Activated naive CD8-positive, alpha-beta T cell treated with anti-CD3 and anti-CD28 coated beads, Interleukin-2, amount 10 ng/mL, durations not matched to agents 7 days and 5 days (primary cell): ENCODE measurements at places on chromosomes 7 and 10.
A peak's percentile ranks its signal among the peaks of the same experiment; 100 is the strongest.

GRCh38 chr7:99141841-99142726, 1.8 kb downstream of the SMURF1 start:
- peak; percentile 67 for DNase-seq
- H3K27me3 ChIP-seq: peaks cover 6% of the 10 kb centered on the region
- peak overlapping the region; percentile 91 for H3K27ac ChIP-seq
- H3K36me3 ChIP-seq: peaks cover 10% of the 10 kb centered on the region

DNA sequence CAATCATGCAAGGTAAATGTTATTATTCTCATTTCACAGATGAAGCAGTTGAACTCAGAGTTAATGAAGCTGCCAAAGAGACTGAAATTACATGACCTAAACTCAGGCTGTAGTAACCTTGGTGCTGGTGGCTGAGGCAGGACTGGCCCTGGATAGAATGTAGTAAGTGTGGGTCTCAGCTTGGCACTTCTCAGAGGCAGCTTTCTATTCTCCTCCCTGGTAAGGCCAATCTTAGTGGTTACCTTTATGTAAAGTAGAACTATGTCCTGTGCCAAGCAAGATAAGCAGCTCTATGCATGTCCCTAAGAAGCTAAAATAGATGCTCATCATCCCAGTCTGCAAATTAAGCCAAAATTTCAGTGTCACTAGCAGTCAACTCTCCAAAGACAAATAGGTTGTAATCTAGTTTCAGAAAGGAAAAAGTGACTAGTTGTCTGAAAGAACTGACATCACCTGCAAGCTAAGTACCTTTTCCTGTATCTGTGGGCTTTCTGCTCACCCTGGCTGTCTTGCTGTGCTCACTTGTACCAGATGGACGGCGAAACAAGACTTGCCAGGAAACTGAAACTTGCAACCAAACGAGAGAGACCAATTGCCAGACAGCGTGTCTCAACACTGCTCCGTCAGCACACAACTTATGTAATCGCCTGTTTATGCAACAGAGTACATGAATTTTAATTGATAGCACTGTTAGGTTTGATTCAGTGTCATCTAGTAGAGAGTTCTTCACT, 43.7 kb downstream of the CH25H start:
- peak overlapping the region; percentile 93 for H3K27ac ChIP-seq
- peaks cover 9% of the 10 kb centered on the region for H3K36me3 ChIP-seq
- H3K27me3 ChIP-seq: peaks cover 6% of the 10 kb centered on the region
- H3K4me1 ChIP-seq: peaks cover 29% of the 10 kb centered on the region

DNA sequence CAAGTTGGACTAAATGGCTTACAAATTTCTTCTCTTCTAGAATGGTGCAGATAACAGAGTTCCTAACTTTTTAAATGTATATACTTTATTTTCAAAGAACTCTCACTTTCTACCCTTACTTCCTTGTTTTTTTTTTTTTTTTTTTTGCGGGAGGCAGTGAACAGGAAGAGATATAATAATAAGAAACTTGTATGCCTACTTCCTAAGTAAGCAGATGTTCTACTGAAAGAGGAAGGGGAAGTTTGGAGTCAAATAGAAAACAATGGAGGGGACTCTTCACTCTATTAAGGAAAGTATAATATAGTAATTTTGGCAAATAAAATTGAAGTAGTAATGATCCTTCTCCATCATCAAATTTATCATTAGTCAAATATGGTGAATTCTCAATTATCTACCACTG, 754.0 kb downstream of the KCNMA1 start:
- H3K27me3 ChIP-seq: peaks cover 3% of the 10 kb centered on the region
- H3K4me3 ChIP-seq: no peak overlapping the region
- H3K27ac ChIP-seq: no peak overlapping the region

GRCh38 chr7:6116211-6116610, 85.0 kb downstream of the ANKRD61 start:
- H3K4me1 ChIP-seq: peaks cover 16% of the 10 kb centered on the region
- peaks cover 59% of the 10 kb centered on the region for H3K36me3 ChIP-seq
- DNase-seq: no peak
- H3K27me3 ChIP-seq: no peaks in the 10 kb centered on the region

DNA sequence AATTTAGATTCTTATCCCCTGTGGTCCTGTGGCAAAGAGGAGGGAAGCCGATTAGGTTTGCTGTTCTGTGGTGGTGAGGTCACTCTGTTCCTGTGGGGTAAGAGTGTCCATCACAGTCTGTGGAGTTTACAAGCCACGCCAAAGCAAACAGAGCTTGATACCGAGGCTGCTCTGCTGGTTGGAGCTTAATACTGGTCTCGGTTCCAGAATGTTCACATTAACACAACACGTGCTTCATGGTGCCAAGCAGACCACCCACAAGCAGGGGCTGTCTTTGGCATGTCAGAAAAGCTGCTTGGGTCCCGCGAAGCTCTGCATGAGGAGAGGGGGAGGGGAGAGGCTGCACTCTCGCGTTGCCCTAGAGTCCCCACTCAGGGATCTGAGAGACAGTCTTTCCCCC, 47.5 kb downstream of the DNAJB6 start:
- H3K4me3 ChIP-seq: no peak overlapping the region
- H3K4me1 ChIP-seq: peaks cover 13% of the 10 kb centered on the region
- no peak overlapping the region for H3K27ac ChIP-seq
- peaks cover 15% of the 10 kb centered on the region for H3K36me3 ChIP-seq
- DNase-seq: no peak

DNA sequence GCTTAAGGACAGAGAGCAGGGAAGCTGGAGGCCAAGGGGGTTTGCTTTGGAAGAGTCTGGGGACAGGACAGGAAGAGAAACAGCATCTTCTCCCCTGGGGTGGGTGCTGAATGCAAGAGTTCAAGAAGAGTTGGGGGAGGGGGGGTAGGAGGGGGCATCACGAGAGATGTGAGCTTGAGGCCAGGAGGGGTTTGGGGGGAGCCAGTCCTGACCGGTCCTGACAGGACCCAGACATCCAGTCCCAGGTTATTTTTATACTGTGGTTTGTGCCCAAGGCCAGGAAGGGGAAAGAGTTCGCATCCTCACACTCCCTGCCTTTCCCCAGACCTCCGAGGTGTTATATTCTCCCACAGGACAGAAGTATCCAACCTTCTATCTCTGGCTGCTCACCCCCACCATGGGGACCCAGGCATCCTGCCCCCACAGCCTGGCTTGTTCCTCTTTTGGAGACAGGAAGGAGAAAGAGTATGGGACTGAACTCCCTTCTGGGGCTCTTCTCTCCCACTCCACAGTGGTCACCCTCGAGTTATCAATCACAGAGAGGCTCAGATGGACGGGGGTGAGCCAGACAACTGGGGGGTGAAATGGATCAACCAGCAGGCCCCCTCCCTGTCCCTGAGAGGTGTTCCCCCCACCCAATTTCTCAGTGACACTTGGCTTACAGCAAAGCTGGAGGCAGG, 2.8 kb downstream of the TSC22D4 start:
- peaks cover 28% of the 10 kb centered on the region for H3K36me3 ChIP-seq
- H3K4me3 ChIP-seq: peak overlapping the region; percentile 100
- H3K27ac ChIP-seq: peak overlapping the region; percentile 86

GRCh38 chr7:91345449-91345848, 81.2 kb downstream of the FZD1 start:
- H3K4me1 ChIP-seq: no peaks in the 10 kb centered on the region
- no peaks in the 10 kb centered on the region for H3K36me3 ChIP-seq
- H3K27ac ChIP-seq: no peak overlapping the region
- no peak for DNase-seq
- H3K27me3 ChIP-seq: no peaks in the 10 kb centered on the region

DNA sequence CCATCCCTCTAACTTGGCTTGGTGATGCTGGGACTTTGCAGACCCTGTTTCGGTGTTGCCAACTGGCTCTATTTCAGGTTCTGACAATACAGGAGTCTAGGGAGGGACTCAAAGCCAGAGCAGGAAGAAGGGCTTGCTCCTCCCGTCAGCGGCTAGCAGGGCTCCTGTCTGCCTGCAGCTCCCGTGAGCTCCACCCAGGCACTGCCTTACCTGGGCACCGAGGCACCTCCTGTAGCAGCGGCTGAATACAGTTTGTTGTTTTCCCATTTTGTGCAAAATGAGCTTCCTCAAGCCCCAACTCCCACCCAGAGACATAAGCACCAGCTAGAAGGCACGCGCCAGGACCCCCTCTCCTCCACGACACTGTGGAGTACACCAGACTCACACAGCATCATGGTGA, 69.3 kb upstream of the RHEB start:
- DNase-seq: no peak
- H3K36me3 ChIP-seq: peaks cover 4% of the 10 kb centered on the region
- H3K27ac ChIP-seq: no peak overlapping the region
- no peaks in the 10 kb centered on the region for H3K4me1 ChIP-seq

DNA sequence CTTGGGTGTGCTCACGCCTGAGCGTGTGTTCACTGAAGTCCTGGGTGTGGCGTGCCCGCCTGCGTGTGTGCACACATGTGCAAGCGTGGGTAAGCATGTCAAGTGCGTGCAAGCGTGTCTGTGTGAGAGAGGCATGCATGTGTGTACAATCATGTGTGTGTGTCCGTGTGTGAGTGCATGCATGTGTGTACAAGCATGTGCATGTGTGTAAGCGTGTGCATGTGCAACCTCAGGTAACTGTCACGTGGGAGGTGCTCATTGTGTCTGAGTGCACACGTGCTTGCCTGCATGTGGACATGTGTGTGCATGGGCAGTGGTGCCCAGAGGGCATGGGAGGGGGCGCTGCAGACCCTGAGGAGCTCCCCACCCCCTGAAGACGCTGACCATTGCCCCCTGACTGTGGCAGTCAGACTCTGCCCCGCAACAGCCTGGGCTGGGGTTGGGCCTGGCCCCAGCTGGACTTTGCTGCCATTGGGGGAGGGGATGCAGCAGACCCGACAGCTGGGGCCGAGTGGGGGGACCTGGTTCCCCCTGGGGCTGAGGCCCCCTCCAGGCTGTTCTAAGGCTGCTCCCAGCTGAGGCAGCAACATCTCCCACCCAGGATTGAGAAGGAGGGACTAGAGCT, 88.1 kb downstream of the UNCX start:
- H3K27ac ChIP-seq: no peak overlapping the region
- H3K36me3 ChIP-seq: no peaks in the 10 kb centered on the region
- no peak for DNase-seq
- peaks cover 5% of the 10 kb centered on the region for H3K27me3 ChIP-seq
- H3K4me3 ChIP-seq: no peak overlapping the region

- H3K27ac ChIP-seq: no peak overlapping the region
- no peak overlapping the region for H3K4me3 ChIP-seq
- peaks cover 1% of the 10 kb centered on the region for H3K36me3 ChIP-seq
These were observed 43.1 kb downstream of the CUX1 start for GRCh38 chr7:101860316-101861217.
